Fibroblast of the conjunctiva (primary cell): ENCODE measurements at places on chromosomes 7 and 10.

DNA sequence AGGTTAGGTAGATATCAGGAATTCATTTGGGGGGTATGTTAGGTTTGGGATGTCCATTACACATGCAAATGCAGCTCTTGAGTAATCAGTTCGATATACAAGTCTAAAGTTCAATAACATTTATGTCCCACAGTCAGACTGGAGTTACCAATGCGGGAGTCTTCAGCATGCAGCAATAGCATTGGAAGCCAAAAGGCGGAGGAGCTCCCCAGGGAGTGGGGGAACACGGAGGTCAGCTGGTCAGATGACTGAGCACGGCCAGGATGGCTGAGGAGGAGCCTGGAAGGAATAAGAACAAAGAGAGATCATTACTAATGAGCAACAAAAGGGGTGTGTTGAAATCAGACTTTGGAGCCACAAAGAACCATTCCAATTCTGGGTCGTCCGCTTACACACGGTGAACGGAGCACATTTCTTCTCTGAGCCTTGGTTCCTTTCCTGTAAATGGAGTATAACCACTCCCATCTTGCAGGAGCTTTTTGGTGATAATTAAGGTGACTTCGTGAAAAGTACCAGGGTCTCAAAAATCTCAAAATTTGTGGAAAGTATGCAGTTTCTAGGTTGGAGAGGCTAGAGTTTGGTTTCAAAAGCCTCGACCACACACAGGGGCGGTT is 478 bp upstream of the ZNF22 start:
- peak; percentile 82 for DNase-seq

DNA sequence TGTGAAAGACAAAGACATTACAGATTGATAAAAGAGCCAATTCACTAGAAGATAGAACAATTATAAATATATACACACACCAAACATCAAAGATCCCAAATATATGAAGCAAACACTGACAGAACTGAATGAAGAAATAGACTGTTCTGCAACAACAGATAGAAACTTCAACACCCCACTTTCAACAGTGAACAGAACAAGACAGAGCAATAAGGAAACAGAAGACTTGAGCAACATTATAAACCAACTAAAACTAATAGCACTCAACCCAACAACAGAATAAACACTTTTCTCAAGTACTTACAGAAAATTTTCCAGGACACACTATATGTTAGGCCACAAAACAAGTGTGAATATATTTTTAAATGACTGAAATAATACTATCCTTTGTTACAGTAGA is 10.9 kb downstream of the CDCA7L start:
- no peak for DNase-seq

GRCh38 chr7:80393786-80394185 is 118.1 kb downstream of the GNAT3 start:
- DNase-seq: no peak

- no peak for DNase-seq
Measured at GRCh38 chr10:70912556-70912955, 24.2 kb upstream of the PCBD1 start.

- DNase-seq: no peak
Measured at GRCh38 chr10:63534723-63535122, 13.5 kb downstream of the REEP3 start.

- no peak for DNase-seq
Measured at GRCh38 chr7:107392830-107393229, 77.0 kb upstream of the GPR22 start.

- no peak for DNase-seq
Measured at GRCh38 chr7:947391-948210, 6.9 kb downstream of the ADAP1 start.

- DNase-seq: no peak
Measured at GRCh38 chr7:121334875-121335648, 6.3 kb downstream of the WNT16 start.

DNA sequence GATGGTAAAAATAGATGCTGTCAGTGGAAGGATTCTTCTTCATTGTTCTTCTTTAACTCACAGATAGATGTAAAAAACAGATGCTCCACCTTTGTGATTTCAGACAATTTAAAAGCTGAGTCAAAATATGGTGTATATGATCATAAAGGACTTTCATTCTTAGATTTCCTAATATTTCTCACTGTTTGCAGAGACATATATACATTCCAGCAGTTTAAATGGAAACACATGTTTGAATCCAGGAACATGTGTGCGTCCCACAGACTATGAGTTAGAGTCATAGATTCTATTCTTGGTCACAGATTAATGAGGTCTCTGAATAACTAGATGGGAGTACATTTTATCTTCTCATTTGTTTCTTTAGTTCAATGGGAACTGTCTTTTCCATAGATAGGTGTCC is 109.6 kb downstream of the BICC1 start:
- DNase-seq: no peak

DNA sequence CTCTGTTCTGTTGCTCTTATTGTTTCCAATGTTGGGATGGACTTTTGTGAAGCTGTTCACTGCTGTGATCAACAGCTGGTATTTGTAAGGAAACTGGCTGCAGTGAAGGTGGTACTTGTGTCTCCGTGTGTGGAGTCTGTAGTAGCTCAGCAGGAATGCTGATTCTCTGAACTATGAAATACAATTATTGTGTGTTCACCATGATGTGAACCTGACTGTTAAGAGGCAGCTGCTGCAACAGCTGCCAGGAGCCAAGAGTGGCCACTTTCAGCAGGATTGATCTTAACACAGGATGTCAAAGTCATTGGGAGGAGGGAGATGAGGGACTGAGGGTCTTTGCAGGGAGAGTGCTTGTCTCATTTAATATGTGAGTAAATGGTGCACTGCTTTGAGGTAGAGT is 13.9 kb downstream of the VSTM2A start:
- no peak for DNase-seq

DNA sequence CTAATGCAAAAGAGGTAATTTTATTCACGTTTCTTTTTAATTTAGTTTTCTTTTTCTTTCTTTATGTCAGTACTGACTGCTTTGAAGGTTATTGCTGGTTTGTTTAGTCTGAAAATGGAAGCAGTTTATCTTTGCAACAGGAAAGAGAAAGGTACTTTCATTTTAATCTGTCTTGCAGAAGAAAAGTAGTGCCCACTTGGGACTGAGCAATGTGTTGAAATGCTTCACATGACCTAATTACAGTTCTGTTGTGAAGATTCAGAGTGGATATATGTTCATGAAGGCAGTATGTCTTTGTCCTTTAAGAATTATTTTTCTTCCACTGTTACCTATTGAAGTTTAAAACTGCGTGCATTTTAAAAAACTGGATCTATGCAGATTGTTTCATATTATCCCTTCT is 80.1 kb downstream of the ANKIB1 start:
- DNase-seq: no peak

DNA sequence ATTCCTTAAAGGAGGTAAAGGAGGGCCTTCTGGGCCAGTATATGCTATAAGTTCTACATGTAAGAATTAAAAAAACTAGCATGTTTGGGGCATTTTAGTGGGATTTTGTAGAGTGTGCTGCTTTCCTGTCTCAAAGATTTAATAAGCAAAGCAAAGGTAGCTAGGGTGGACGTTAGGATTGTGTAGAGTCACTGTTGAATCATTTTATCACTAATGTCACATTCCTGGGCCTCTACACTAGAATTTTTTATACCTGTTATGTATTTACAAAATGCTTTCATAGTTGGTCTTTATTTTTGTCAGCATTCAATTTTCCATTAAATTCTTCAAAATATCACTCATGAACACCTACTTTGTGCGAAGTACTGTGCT is 139.4 kb upstream of the PHYHIPL start:
- no peak for DNase-seq

DNA sequence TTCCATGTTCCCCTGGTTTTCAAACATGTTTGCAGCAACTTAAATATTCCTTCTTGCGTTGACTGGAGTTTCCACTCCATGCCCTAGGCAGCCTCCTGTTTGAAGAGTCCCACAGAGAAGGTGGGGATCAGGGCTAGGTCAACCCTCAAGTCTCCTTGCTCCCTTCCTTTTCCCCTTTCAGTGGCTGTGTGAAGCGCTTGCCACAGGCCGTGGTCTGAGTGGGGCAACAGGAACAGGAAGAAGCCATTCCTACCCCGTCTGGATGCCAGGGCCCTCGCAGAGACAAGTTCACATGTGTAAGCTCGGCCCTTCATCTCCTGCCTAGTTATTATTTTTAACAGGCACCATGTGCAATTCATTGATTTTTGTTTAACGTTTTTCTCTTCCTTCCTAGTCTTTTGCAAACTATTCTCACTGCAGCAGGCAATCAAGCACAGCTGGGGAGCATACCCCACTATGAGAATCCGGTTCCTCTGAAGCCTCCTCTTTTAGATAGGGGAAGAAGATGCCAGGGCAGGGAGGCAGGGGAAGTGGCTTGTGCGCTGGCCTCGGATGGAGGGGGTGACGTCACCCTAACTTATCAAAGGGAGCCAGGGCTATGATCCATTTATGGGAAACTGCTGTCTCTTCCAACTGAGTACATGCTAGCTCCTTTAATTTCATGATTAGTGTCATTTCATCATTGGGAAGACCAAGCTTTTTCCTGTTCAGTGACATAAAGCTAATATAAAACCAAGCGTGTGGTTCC is 64.2 kb downstream of the PRLHR start:
- no peak for DNase-seq

DNA sequence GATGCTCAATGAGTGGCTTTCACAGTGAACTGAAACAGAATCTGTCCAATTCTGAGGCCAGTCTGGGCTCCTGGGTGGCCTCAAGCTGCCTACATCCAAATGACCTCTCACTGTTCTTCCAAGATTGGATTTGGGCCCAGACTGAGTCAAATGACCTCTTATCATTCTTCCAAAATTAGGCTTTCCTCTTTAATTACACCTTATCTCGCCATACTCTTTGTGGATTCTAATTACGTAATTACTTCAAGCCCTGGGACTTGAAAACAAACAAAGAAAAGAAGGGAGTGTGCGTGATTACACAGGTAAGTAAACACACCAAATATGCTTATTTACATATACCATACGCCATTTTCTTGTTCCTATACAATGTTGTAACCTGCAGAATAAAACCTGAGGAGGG is 18.8 kb downstream of the SORBS1 start:
- DNase-seq: no peak

DNA sequence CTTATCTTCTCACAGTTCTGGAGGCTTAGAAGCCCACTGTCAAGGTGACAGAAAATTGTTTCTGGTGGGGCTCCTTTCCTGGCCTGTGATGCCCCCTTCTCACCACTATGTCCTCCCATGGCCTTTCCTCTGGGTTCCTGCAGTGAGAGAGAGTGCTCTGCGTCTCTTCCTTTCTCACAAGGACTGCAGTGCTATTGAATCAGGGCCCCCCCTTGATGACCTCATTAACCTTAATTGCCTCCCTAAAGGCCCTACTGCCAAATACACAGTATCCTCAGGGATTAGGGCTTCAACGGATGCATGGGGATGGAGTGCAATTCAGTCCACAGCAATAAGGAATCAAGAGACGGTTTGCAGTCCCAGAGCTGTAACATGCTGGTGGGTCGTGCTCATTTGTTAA is 82.0 kb upstream of the GRB10 start:
- DNase-seq: no peak

- DNase-seq: no peak
Measured at GRCh38 chr10:79601939-79602338, 8.8 kb upstream of the SFTPA1 start.

- peak; percentile 6 for DNase-seq
Measured at GRCh38 chr10:60661637-60662036, 116.6 kb upstream of the CDK1 start.

- DNase-seq: no peak
Measured at GRCh38 chr7:142932386-142933091, 1.0 kb downstream of the TRPV5 start.

DNA sequence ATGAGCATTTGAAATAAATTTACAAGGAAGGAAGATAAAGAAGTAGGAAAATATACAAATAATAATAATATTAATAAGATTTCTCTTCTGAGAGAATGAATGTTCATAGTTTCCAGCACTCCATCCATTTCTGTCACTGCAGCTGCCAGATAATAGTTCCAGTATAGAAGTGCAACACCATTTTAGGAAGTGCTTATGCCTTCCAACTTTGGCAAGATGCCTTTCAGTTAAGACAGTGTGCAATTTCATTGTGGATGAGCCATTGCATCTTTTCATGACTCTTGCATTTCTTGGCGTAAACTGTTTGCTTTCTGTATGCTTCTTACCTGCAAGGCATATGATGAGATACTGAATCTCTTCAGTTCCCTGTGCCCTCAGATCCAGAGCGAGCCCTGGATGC is 185.0 kb downstream of the PDE1C start:
- no peak for DNase-seq

DNA sequence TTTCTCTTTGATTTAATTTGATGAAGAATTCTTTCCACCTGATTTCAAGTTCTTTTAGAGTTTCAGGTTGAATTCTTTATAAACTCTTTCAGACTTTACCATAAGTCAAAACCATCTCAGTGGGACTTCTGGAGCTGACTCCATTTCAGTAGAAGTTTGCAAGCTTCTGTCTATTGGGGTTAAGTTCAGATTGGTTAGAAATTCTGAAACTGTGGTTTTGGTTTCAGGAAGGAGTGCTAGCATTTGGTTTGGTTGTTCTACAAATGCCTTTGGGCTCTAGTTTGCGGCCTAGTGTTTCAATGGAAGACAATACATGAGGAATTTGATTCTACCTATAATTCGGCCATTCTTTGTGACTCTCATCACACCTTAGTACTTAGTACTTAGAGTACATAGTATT is 176.8 kb upstream of the RHOBTB1 start:
- no peak for DNase-seq

DNA sequence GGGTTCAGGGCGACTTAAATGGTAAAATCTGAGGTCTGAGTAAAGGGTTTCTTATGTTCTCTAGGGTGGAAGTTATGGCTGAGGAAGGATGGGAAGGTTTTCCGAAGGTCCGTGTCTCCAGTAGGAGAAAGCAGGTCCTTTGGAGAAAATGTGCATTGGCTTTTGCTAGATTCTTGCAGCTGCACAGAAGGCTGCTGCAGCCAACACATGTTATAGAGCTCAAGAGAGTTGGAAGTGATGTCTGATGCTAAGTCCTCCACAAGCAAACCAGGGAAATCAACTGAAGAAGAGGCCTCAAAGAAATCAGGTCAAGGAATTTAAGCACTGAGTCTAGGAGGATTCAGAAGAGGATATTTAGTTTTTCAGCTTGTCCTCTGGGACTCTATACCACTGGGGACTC is 404.6 kb downstream of the LRMDA start:
- DNase-seq: no peak

DNA sequence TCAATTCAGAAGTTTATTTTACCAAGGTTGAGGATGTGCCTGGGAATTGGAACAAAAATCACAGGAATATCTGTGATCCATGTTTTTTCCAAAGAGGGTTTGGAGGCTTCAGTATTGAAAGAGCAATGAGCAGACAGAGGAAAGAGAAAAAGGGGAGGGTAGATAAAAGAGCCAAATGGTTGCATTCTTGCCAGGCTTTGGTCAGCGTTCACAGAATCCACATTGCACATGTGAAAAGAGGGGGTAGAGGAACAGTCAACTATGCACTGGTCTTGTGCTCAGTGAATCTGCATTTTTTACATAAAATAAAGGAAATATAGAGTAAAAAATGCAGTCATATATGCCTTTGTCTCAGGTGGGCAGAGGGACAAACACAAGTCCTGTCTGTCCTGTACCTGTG is 20.6 kb upstream of the ERCC6 start:
- no peak for DNase-seq

DNA sequence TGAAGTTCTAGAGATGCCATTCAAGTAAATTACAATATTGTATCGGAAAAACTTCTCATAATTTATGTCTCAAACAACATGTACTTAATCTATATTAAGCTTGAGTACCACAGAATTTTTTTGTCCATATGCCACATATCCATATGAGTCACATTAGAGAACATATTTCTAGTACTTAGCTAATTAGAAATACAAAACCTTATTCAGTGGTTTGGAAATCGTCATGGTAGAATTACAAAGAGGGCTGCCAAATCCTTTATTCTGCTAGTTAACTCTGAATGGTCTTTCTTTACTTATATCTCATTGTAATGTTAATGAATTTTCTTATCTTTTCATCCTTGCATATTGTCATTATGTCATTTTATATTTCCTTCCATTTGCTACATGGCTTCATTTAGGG is 9.0 kb upstream of the VIM start:
- no peak for DNase-seq
